ENCODE measurements at places on chromosomes 5 and 9. TPM values are rescaled to one million over a fixed set of nuclear protein-coding genes. Genes with fewer than 3 reads are reported as not detected.

DNA sequence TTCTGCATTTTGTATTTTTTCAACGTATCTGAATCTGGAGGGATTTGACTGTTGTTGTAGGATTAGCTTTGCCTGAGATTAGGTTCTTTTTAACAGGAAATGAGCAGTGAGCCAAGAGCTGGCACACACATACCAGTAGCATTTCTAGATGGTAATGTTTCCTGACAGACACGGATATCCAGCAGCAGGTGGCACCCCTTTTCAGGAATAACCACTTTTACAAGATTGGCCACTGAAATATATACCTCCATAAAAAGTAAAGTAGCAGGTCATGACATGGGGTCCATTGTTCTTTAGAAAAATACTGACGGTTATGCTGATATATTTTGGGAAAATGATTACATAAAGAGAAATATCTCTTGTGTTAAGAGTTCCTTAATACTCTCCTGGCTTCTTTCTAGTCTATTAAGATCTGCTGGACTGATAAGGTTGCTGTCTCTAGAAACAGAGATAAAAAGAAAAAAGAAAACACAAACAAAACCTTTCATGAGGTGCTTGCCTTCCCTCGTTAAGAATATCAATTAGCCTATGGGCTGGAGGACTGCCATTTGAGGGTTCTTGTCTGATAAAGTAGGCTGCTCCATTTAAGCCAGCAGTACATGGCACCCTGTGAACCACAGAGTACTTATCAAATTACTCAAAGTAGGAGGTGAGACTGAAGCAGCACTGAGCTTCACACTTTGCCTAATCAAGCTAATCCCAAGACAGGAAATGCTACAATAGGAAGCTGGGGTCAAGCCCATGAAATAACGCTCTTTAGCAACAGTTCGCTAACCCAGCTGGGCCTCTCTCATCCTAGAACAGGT is 101.6 kb upstream of the PCA3 start:
- peak; percentile 74 for DNase-seq

The SPAAR gene
- total RNA-seq, result 24.8 TPM

The TUSC1 gene
- total RNA-seq, result 12.1 TPM

The SH3RF2 gene
- total RNA-seq, result 0.84 TPM

GRCh38 chr5:177588413-177588909 is 3.5 kb upstream of the TMED9 start:
- no peak for DNase-seq

The PPIC gene
- 26.5 TPM for total RNA-seq

DNA sequence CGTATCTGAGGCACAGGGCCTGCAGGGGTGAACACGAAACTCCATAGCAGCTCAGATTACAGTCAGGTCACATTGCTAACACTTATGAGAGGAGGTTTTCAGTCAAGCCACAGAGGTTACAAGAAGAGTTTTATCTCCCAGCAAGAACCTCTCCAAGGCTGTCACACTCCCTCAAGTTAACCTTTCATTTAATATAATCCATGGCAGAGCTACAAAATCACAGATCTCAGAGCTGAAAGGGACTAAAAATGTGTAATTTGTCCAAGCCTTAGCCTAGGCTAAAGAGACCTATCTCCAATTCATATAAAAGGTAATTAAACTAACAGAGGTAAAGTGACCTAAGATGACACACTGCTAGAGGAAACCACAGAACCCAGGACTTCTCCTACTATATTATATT is 57.2 kb downstream of the MLANA start:
- DNase-seq, result no peak

DNA sequence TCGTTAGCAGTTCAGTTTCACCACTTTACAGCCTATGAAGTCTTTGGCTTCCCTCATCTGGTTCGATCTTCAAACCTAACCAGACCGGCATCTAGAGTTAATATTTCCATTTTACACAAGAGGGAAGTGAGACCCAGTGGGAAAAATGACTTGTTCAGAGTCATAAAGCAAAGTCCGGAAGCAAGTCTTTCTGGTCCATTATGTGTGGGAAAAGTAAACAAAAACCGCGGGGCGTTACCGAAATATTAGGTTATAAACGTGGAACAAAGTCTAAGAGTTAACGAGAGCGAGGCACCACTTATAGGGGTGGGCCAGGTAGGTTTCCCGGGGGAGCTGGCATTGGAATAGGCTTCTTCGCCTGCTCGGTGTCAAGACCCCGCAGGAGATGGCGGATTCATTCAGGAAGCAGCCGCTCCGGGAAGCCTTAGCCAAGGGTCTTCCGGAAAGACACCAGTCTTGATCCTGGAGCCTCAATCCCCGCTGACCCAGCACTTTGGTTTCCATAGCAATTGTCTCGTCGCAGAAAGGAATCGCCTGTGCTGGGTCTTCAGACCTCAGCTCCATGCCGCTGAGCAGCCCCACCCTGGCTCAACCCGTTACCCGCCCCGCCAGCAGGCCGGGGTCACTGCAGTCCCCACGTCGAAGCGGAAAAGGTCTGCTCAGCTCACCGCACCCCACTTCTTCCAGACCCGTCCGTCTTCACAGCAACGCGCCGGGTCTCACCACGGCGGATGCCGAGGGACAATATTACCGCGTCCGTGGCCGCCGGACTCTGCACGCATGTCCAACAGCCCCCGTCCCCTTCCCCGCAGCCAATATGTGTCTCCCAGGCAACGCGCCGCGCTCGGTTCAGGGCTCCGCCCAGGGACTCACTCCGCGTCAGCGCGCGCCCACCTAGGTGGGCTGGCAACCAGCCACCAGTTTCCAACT is at the start of gene C5orf52:
Gene C5orf52 (plus strand): TSS at position 872 of the 930 bp plus-strand sequence. CDS start 82 bp downstream, outside the sequence.
- peak; percentile 54 for DNase-seq

- no peak for DNase-seq
Observed at GRCh38 chr5:77643654-77644370, 5.3 kb upstream of the OTP start.

DNA sequence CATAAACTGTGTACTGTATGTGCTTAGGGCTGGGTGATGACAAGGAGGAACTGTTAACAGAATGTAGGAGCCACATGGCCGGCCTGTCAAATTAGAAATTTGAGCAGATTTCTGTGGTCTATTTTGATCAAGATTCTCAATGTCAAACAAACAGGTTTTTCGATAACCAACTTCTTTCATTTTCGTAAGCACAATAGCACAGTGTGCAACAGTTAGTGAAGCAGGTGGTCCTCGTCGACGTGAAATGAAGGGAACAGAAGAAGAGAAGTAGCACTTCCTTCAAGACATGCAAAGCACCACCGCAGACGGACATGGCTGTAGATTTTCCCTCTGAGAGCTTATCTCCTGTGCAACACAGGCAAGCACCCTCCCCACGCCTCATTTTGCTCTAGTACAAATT is 252.1 kb downstream of the CRB2 start:
- no peak for DNase-seq

DNA sequence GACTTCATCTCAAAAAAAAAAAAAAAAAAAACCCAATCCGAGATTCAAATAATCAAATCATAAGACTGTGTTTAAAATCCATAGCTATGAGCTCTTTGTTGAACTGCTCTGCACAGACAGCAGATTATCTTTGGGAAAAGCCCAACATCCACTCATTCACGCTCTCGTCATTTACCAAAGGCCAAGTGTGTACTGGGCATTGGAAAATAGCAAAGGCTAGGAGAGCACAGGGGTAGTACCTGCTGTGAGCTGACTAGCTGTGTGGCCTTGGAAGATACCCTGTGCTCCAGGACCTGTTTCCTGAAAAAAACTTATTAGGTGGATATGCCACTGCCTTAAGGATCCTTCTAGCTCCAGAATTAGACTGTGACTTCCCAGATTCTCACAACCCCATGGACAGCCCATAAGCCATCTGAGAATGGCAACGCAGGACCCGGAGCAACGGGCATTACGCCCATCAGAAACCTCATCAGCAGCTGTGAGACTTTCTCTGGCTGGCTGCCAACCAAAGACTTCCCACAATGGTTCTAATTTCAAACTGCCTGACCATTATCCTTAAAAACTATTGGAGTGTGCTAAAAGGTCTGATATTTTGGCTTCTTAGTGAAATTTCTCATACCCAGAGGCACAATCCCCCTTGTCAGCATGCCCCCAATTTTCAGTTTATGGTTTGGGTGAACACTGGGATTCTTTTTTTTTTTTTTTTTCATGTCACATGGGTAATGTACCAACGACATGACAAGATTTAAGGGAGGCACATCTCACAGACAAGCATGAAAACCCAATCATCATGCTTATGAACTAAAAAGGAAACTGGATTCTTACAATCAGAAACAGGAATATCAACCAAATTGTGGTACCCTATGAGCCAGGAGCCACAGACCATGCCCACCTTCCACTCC is 16.8 kb downstream of the SERINC5 start:
- peak; percentile 62 for DNase-seq

- DNase-seq, result no peak
Observed at GRCh38 chr5:169910393-169910792, 69.9 kb downstream of the INSYN2B start.

GRCh38 chr5:16883806-16884205 is 52.3 kb downstream of the MYO10 start:
- DNase-seq, result no peak

DNA sequence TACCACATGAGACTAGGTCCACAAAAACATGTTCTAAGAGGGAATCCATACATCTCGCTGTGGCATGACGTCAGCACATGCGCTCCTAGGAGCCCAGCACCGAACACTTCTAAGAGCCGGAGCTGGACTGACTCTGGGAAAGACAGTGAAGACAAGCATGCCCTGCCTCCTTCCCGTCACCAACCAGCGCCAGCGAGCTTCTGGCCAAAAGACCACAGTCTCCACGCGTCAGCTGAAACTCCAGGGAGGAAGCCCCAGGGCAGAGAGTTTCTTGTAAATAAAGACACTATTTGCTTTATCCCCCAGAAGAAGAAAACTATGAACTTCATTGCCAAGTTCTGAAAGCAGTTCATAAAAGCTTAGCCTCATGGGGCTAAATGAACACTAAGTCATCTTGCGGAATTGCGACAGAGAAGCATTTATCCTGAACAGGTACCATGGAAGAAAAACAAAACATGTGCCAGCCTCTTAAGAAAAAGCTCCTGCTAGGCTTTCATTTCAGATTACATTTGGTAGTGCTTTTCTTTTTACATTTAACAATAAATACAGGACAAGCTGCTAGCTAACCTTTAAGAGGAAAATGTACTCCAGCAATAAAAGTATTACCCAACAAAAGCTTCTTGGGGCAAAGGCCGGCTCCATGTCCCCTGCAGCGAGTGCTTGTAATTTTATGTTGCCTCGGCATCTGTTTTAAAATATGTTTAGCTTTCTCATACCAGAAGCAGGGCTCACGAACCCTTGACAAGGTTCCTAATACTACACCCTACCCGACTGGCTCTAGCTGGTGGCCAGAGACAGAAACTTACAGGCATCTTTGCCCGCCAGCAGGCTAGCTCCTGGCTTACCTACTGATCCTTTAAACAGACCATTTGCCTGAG is 96.5 kb downstream of the PRRT1B start:
- DNase-seq, result no peak

The ARHGEF39 gene
- total RNA-seq, result 6.5 TPM

DNA sequence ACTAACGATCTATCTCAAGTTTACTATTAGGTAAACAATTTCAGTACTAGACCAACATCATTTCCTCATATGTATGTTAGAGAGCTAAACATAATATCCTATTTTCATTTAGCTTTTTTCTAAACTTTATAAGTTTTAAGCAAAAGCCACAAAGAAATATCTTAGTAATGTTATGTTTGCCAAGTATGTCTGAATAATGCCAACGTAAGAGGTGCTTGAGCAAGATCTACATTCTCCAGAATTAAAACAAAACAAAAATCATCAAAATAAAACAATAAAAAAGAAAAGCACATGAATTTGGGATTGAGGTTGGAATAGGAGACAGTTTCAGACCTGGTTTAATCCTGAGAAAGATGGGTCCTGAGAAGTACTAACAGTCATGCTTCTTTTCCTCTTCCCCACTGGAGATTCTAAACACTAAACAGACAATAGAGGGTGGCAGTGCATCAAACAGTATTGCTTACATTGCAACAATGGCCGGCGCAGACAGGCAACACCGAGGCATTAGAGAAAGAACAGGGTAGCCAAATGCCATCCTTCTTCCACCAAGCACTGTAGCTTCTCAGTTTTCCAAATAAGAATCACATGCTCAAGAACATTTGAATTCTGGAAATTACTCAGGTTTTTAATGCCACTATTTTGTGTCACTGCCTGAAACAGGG is 33.6 kb downstream of the CSNK1A1 start:
- peak; percentile 22 for DNase-seq

The MRPL36 gene
- 63.4 TPM for total RNA-seq

The PITX1 gene
- total RNA-seq, result 0.42 TPM

- no peak for DNase-seq
Observed at GRCh38 chr5:96922499-96923244, 13.2 kb upstream of the LNPEP start.

GRCh38 chr5:30156156-30156555 is 1037.3 kb upstream of the CDH6 start:
- DNase-seq, result no peak

GRCh38 chr5:37506241-37506640 is 127.1 kb downstream of the WDR70 start:
- DNase-seq, result no peak

- no peak for DNase-seq
Observed at GRCh38 chr9:124198331-124198730, 59.4 kb upstream of the NEK6 start.

The DMRT3 gene
- not detected for total RNA-seq

All from endothelial cell of umbilical vein (primary cell).